ENCODE measurements at places on chromosomes 4 and X. TPM values are rescaled to one million over a fixed set of nuclear protein-coding genes. Genes with fewer than 3 reads are reported as not detected.

EDA2R gene
- polyA plus RNA-seq = 0.71 TPM

SLC2A9 gene
- 41.5 TPM for polyA plus RNA-seq

HSFX3 gene
- polyA plus RNA-seq = not detected

GRCh38 chr4:161869511-161869910 lies 294.3 kb downstream of the FSTL5 start:
- H3K36me3 ChIP-seq = no peaks in the 10 kb centered on the region
- H3K27ac ChIP-seq = no peak overlapping the region

GRCh38 chrX:22999696-23000223 lies at the start of gene DDX53:
Gene DDX53, plus strand, starts transcription at chrX:22999960. Its CDS starts 98 bp downstream, at chrX:23000058.
- H3K4me1 ChIP-seq = no peaks in the 10 kb centered on the region
- no peak within 1 kb of the TSS for H3K4me3 ChIP-seq
- no peaks in the 10 kb centered on the region for H3K36me3 ChIP-seq
- no peaks in the 10 kb centered on the region for H3K27me3 ChIP-seq
- DNase-seq = no peak

GRCh38 chr4:169024762-169025161 lies 14.7 kb upstream of the CBR4 start:
- no peaks in the 10 kb centered on the region for H3K4me1 ChIP-seq
- no peak overlapping the region for H3K27ac ChIP-seq
- DNase-seq = no peak
- no peaks in the 10 kb centered on the region for H3K27me3 ChIP-seq
- H3K4me3 ChIP-seq = no peak overlapping the region
- H3K36me3 ChIP-seq = no peaks in the 10 kb centered on the region

Data from kidney (tissue), 22 donors.